ENCODE measurements at places on chromosomes 2 and 18. TPM values are rescaled to one million over a fixed set of nuclear protein-coding genes. Genes with fewer than 3 reads are reported as not detected.

Gene OBSL1
- not detected for total RNA-seq

Gene CFLAR
- 320 TPM for total RNA-seq

Gene MAPRE2
- total RNA-seq = 53.8 TPM

Gene GAREM2
- 3.1 TPM for total RNA-seq

Data from activated B cell treated with CpG ODN at 0.5 μM for 24 hours (primary cell).